Lower leg skin (tissue), 4 donors: ENCODE measurements at places on chromosomes 7 and 10. TPM values are rescaled to one million over a fixed set of nuclear protein-coding genes. Genes with fewer than 3 reads are reported as not detected.

TFEC gene
- total RNA-seq, result 0.42 TPM

SPDYE6 gene
- not detected for total RNA-seq

SYT15B gene
- total RNA-seq, result 3.0 TPM

SORCS3 gene
- not detected for total RNA-seq

CALHM3 gene
- not detected for total RNA-seq

SEC61G gene
- total RNA-seq, result 286 TPM

COL1A2 gene
- 28.0 TPM for total RNA-seq

CYP2E1 gene
- 18.3 TPM for total RNA-seq

DLX5 gene
- total RNA-seq, result 39.1 TPM

CDK13 gene
- 51.6 TPM for total RNA-seq

ZNF727 gene
- not detected for total RNA-seq

CAMK2B gene
- total RNA-seq, result 0.88 TPM

ACSM6 gene
- 7.7 TPM for total RNA-seq

CHN2 gene
- 3.8 TPM for total RNA-seq

CLRN3 gene
- not detected for total RNA-seq

MYL10 gene
- not detected for total RNA-seq

ZNF736 gene
- total RNA-seq, result 8.7 TPM

SERPINE1 gene
- 9.4 TPM for total RNA-seq

FAM25A gene
- total RNA-seq, result 430 TPM

GRID2IP gene
- total RNA-seq, result 0.59 TPM

HMX2 gene
- not detected for total RNA-seq

AGR3 gene
- 2.0 TPM for total RNA-seq

ANKRD30A gene
- total RNA-seq, result not detected

KCP gene
- total RNA-seq, result 0.68 TPM

PPP1R17 gene
- total RNA-seq, result not detected

TNS3 gene
- 33.9 TPM for total RNA-seq

TYW1 gene
- total RNA-seq, result 14.8 TPM

SMKR1 gene
- not detected for total RNA-seq

IL6 gene
- total RNA-seq, result 9.1 TPM

VSTM4 gene
- total RNA-seq, result 1.1 TPM

BLNK gene
- 11.4 TPM for total RNA-seq

LIPJ gene
- not detected for total RNA-seq

GTF2I gene
- 158 TPM for total RNA-seq

ZNF394 gene
- total RNA-seq, result 26.2 TPM

TRUB1 gene
- total RNA-seq, result 16.7 TPM

NOS3 gene
- 4.0 TPM for total RNA-seq

NKX2-3 gene
- not detected for total RNA-seq

TBRG4 gene
- total RNA-seq, result 46.0 TPM

ITPRID1 gene
- 17.4 TPM for total RNA-seq

ADAP1 gene
- 9.9 TPM for total RNA-seq

PNLIP gene
- not detected for total RNA-seq

C10orf53 gene
- not detected for total RNA-seq

HTR7 gene
- total RNA-seq, result 0.37 TPM

PITX3 gene
- total RNA-seq, result not detected

TMEM26 gene
- not detected for total RNA-seq

FAM24B gene
- total RNA-seq, result 5.3 TPM

FOXP2 gene
- total RNA-seq, result 23.6 TPM

SGCE gene
- 16.8 TPM for total RNA-seq

PNPLA8 gene
- total RNA-seq, result 37.1 TPM

BMPER gene
- total RNA-seq, result 0.53 TPM

SMIM30 gene
- 18.2 TPM for total RNA-seq
